ENCODE measurements at places on chromosomes 6 and 20.

- DNase-seq = no peak
Measured at GRCh38 chr6:138645976-138646640, 127.5 kb upstream of the CCDC28A start.

- no peak for DNase-seq
Measured at GRCh38 chr6:35707714-35708407, 19.1 kb upstream of the FKBP5 start.

DNA sequence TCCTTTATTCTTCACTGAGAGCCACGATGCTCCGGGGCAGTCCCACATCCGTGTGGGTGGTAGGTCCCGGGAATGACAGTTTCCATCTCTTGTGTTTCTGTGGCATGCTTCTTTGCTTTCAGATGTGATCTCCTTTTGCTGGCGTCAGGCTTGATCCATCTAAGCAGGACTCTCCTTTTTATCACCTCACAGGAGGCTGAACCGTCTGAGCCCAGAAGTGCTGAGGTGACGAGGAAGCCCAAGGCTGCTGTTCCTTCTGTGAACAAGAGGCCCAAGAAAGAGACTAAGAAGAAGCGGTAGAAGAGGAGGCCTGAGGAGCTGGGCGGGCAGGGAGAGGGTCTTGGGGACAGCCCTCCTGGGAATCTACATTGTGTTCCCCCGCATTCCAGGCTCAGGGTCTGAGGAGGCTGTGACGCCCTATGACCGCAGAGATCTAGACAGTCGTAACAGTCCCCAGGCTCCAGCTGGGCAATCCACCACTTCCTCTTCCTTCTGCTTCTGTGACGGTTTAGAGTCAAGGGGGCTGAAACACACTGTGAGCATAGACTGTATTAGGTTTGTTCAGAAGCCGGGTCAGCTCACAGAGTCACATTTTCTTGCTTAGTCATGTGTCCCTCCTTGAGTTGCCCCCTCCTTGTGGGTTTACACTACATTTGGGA is 26.8 kb downstream of the MANBAL start:
- no peak for DNase-seq

DNA sequence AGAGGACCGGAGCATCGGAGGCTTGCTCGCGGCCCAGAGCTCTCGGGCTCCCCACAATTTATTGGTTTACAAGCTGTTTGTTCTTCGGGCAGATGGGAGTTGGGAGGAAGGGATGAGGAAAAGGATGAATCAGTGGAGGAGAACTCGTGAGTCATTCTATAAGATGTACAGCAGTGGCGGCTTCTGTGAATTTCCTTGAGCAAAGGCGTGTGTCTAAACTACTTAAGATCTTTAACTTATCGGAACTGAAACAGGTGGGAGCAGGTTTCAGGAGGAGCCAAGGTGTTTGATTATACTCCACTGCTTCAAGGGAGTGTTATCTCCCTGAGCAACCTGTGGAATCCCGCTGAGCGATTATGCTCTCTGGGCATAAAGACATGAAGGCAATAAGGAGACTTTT is 50.5 kb upstream of the IBTK start:
- no peak for DNase-seq

DNA sequence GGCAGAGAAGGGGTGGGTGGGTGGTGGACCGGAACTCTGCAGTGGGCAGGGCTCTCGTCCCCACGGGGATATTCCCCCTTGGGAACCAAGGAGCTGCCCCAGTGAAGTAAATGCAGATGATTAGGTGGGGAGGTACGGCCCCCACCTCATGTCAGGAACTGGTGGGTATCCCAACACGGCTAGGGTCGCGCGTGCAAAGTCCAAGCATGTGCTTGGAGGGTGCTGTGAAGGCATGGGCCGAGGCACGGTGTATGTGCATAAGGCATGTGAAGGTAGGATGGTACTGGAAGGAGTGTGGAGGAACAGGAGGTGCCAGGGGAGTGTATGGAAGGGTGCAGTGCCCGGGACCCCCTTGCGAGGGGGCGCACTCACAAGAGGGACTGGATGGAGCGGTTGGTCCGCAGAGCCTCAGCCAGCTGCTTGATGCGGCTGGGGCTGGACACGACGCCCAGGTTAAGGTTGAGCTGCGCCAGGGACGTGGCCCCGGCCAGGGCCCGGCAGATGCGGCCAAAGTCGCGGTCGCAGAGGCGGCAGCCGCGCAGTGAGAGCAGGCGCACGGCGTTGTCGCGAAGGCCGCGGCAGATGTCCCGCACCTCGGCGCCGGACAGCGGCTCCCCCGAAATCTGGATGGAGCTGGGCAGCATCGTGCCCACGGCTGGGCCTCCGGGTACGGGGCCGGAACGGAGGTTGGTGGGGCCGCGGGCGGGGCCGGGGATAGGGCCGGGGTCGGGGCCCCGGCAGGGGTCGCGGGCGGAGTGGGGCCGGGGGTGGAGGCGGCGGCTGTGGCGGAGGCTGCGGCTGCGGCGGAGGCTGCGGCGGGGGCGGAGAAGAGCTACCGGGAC is 783 bp downstream of the LRRC73 start:
- no peak for DNase-seq

- no peak for DNase-seq
Measured at GRCh38 chr20:14888134-14888533, 550.7 kb upstream of the FLRT3 start.
